Anterior cingulate cortex (tissue), 58 donors: ENCODE measurements at places on chromosomes 11 and 22.

GRCh38 chr11:134340354-134340964, 8.7 kb downstream of the GLB1L2 start:
- DNase-seq = no peak

- DNase-seq = no peak
Observed at GRCh38 chr11:27084518-27084917, 43.9 kb downstream of the BBOX1 start.

GRCh38 chr11:21456186-21456585, 736.7 kb upstream of the ANO5 start:
- no peak for DNase-seq

GRCh38 chr11:1771700-1772099, 8.0 kb upstream of the CTSD start:
- DNase-seq = no peak

- peak; percentile 9 for DNase-seq
Observed at GRCh38 chr11:122727101-122727929, 71.8 kb downstream of the UBASH3B start.

DNA sequence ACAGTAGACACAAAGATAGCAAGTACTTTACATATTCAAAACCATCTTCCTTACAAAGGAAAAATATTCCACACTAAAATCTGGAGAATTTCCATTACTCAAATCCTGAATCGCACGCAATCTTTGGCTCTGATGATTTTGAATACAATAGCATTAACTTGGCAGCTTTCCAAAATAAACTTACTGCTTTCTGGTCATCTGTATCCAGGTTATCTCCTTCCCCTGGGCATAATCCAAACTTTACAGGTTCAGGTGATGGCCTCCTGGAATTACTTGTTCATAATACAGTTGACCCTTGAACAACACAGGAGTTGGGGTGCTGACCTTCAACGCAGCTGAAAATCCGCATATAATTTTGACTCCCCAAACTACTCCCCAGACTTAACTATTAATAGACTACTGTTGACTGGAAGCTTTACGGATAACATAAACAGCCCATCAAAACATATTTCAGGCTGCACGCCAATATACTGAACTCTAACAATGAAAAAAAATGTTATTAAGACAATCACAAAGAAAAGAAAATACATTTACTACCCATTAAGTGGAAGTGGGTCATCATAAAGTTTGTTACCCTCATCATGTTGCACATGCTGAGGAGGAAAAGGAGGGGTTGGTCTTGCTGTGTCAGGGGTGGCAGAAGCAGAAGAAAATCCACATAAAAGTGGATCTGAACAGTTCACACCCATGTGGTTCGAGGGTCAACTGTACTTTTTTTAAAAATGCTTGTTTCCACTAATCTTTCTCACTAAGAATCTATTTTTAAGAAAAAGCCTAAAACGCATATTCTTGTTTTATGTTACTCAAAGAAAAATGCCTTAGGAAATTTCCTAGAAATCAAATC, 6.5 kb downstream of the MTMR2 start:
- no peak for DNase-seq

GRCh38 chr11:64069401-64070313, 33.9 kb downstream of the FLRT1 start:
- DNase-seq = no peak

DNA sequence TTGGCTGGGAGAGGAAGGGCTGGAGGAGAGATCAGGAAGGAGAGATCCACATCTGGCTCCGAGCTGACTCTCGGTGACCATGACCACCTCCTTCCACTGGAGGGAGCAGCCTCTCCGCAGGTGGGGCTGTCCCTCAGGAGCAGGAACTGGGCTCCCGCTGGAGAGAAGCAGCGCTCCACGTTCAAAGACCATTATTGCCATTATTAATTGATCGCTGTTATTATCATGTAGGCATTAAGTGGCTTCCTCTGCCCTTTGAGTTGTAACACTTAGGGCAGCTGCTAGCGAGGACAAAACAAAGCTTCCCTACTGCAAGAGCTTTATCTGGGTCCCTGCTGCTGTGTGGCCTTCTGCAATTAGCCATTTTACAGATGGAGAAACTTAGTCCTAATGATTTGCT, 251.9 kb downstream of the ST3GAL4 start:
- peak; percentile 48 for DNase-seq

- DNase-seq = no peak
Observed at GRCh38 chr11:65790104-65790901, 3.4 kb downstream of the OVOL1 start.

GRCh38 chr11:10387206-10388083, 67.6 kb upstream of the AMPD3 start:
- no peak for DNase-seq

GRCh38 chr11:126113012-126113411, 50.3 kb upstream of the CDON start:
- no peak for DNase-seq

- DNase-seq = peak; percentile 42
Observed at GRCh38 chr22:42553475-42554361, at the start of gene SERHL2. SERHL2 (plus strand) TSS chr22:42553956; CDS start chr22:42554021, 65 bp downstream.

DNA sequence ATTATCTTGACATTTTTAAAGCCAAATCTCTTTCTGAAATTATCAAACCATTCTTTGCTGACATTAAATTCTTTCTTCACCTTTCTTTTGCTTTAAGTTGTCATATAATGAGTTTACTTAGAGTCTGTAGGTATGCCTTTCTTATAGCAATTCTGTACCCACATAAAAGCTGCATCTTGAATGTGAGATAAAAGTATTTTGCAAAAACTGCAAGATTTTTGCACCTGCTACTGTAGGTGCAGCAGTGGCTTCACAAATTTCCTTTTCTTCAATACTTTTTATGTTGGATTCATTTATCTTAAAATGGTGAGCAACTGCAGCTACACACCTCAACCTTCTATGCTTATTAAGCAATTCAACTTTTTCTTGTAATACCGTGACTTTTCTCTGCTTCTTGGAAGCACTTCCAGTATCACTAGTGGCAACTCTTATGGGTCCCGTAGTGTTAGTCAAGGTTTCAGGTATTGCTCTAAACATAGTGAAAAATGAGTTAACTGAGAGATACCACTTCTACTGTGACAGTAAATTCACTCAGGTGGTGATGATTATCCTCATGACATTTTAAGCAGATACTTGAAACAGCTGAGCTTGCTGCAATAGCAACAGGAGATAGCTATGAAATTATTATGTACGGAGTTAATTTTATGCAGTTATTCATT, 18.8 kb downstream of the ZFP91 start:
- DNase-seq = no peak

DNA sequence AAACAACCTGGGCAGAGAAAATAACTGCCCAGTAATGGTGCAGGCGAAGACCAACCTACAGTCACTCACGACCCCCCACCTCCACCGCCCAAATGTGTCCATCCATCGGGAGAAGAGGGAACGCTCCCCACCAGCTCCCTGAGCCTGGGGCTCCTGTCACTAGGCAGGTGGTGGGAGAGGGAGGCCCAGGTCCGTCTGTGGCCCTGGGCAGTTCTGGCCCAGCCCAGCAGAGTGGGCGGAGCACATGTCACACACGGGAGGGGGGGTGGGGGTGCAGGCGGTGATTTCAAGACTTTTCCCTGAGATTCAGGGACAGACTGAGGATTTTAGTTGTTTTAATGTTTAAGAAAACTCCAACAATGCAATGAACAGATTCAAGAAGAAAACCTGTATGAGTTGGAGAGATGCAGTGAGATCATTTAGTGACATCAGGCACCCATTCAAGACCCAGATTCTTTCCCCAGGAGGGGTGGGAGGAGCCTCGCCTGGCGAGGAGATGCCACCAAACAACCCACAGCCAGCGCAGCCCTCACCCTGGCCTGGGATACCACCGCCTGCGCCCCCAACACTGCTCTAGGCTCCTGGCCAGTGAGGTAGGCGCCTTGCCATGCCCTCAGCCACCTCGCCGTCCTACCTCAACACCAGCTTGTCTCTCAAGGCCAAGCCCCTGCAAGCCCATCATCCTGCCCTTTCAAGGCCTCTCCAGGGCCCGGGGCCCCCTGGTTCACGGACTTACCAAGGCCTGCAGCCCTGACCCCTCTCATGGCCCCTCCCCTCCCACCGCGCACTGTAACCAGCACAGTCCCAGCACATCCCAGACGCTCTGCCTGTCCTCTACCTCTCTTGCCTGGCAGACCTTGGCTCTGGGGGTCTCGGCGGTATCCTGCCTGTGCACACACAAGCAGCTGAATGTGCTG, 36.8 kb downstream of the TBX1 start:
- no peak for DNase-seq

DNA sequence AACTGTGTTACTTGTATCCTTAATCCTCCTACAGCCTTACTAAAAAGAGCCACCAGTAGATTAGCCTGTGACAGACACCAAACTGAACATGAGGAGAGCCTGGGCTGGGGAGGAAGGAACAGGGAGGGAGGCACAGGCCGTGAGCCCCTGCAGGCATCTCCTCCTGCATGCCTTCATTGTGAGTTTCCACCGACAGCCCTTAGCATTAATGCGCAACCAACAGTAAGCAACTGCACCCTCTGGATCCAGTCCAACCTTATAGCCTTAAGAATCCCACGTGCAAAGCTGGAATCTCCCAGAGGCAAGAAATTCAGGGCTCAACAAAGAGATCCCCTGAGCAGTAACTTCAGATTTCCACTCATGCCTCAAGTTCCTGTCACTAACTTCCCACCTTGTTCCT, 84.6 kb downstream of the ETS1 start:
- no peak for DNase-seq

DNA sequence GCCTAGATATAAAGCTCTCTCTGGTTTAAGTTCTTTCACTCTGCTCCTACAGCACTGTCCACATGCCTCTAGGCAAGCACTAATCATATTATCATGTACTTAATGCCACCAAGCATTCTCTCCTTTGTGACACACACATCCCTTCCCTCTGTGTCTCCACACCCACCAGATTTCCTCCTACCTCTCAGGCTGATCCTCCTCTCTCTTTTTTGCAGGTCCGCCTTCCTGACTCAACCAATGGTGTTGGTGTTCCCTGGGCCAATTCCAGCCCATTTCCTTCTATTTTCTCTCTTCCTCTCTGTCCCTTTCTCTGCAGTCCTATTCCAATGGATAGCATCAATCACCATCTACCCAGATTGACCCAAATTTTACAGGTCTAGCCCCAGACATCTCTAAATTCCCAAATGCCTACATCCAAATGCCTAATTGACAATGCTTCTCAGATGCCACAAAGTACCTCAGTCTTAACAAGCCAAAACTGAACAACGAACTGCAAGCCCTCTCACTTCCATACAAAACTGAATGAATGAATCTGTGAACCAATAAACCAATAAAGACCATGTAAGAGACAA, 504 bp upstream of the ZNF215 start:
- DNase-seq = no peak

DNA sequence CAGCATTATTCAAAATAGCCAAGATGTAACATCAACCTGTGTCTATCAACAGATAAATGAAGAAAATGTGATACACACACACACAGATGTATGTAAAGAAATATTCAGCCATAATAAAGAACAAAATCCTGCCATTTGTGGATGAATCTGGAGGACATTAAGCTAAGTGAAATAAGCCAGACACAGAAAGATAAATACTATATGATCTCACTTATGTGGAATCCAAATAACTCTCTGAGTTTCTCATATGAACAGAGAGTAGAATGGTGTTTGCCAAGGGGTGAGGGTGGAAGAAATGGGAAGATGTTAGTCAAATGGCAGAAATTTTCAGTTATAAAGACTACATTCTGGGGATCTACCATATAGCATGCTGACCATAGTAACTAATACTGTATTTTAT, 224.2 kb downstream of the GUCY1A2 start:
- no peak for DNase-seq

DNA sequence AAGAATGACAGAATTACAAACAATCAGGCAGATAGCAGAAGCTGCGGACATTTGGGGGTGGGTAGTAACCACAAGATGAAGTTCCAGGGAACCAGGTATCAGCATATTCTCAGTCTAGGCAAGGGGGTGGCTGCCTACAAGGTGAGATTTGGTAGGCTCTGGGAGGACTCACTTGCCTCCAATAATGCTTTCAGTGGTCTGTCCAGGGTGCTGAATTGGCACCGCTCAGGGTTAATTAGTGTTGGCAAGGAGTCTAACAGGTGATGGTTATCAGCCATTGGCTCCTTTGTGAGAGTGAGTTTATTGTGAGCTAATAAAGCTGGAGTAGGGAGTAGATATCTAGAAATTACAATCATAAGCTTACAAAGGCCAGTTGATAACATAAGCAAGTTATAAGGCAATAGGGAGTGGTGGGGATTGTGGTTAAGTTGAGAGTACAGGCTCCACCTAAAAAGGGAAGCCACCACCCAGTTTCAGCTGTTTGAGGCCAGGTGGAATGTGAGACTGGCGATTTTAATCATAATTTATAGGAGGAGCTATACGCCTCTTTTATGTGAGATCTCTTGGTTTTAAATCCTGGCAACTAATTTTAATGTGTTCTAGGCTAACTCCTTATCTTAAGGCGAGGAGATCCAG, 320.5 kb downstream of the MIAT start:
- no peak for DNase-seq

DNA sequence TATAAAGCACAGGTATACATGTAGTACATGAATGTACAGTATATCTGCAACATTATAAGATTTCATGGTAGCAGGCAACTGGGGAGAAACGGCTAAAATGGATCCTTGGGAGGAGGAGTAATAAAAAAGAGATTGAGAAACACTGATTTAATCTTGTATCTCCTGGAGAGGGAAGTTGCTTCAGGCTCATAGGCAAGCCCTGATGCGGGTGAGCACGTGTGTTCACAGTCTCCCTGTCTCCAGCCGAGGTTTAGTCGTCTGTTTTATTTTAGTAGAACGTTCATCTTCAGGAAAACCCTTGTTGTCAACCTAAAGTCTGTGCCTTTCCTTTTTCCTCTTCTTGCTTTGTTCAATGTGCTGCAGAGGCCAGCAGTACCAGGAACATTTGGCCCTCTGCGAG, 21.8 kb upstream of the SLC25A18 start:
- no peak for DNase-seq

DNA sequence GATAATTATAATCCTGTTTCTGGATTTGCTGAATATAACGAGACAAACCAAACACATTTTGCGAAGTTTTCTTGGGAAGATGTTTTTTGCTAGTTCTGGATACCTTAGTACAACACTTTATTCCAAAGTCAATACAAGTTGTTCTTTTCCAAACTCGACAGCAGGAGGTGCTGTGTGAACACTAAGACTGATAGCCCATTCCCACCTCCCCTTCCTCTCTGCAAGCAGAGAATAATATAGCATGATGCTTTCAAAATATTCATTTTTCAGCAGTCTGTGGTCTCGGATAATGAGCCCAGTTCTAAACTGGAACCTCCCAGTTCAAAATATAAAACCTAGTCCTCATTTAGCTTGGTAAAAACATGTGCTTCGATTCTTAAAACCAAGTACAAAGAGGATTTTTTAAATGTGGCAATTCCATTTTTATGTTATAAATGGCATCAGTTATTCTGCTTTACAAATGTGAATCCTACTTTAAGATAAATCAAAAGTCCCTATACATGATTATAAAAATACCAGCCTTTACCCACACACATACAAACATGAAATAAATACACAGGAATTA, 129.1 kb downstream of the DCDC1 start:
- no peak for DNase-seq
